ENCODE measurements at places on chromosomes 12 and 14. TPM values are rescaled to one million over a fixed set of nuclear protein-coding genes. Genes with fewer than 3 reads are reported as not detected.
A peak's percentile ranks its signal among the peaks of the same experiment; 100 is the strongest.

DNA sequence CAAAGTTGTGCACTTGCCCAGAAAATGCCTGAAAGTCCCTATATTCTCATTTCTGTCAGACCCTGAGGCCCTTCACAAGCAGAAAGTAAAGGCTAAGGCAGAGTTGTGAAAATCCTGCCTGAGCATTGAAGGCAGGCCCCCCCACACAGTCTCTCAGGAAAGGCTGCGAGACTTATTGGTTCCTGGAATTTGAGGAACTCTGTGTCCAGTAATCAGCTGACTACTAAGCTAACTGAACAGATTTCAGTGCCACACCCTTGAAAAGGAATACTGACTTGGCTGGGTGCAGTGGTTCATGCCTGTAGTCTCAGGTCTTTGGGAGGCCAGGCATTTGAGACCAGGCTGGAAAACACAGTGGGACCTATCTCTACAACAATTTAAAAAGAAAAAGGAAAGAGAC lies 21.1 kb upstream of the PPP2R5E start:
- no peak for DNase-seq
- H3K4me1 ChIP-seq: no peaks in the 10 kb centered on the region
- H3K4me3 ChIP-seq: no peak overlapping the region
- H3K27me3 ChIP-seq: peaks cover 29% of the 10 kb centered on the region

GRCh38 chr12:87142342-87142741 lies 886.2 kb upstream of the MGAT4C start:
- no peaks in the 10 kb centered on the region for H3K27me3 ChIP-seq
- no peak overlapping the region for H3K4me3 ChIP-seq
- no peak overlapping the region for H3K27ac ChIP-seq
- H3K4me1 ChIP-seq: no peaks in the 10 kb centered on the region
- no peaks in the 10 kb centered on the region for H3K36me3 ChIP-seq
- DNase-seq: no peak

The MBIP gene
- total RNA-seq: 21.3 TPM

GRCh38 chr14:99427632-99428300 lies 52.9 kb downstream of the SETD3 start:
- H3K27ac ChIP-seq: no peak overlapping the region
- no peak for DNase-seq
- peaks cover 45% of the 10 kb centered on the region for H3K36me3 ChIP-seq
- no peaks in the 10 kb centered on the region for H3K27me3 ChIP-seq
- no peak overlapping the region for H3K4me3 ChIP-seq
- H3K4me1 ChIP-seq: peaks cover 2% of the 10 kb centered on the region

DNA sequence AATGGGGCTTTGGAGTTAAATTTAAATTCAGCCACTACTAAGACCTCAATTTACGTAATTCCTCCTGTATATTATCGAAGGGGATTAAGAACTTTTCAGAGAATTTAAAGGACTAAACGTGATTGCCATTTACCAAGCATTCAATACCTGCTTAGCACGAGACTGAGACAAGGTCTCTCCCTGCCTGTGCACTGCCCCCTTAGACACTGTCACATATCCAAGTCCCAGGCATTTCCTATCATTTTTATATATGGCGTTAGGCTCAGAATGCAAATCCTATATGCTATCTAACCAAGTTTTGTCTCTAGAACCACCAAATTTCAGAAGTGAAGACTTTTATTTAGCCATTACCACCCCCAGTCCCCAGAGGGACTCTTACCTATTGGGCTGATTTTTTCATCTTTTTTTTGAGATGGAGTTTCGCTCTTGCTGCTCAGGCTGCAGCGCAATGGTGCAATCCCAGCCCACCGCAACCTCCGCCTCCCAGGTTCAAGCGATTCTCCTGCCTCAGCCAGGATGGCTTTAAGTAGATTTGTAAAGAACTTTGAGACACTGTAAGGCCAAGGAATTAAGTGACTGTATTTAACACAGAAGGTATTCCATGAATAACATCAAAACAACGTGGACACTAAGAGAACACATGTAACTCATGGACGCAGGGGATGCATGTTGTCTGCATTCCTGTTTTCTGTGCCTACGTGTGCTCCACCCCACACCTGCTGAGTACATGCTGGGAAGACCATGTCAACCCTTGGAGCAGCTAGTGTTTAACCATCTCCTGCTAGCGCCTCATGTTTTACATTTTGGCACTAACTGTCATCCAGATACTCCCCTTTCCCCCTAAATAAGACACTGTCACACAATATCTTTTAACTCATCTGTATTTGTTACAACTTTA lies 6.4 kb downstream of the HSP90AA1 start:
- no peak for DNase-seq
- H3K4me1 ChIP-seq: peaks cover 52% of the 10 kb centered on the region
- H3K36me3 ChIP-seq: peaks cover 70% of the 10 kb centered on the region
- H3K4me3 ChIP-seq: no peak overlapping the region

GRCh38 chr14:69716478-69717187 lies 50.3 kb upstream of the SRSF5 start:
- H3K36me3 ChIP-seq: peaks cover 30% of the 10 kb centered on the region
- peak overlapping the region; percentile 45 for H3K4me3 ChIP-seq
- peaks cover 72% of the 10 kb centered on the region for H3K4me1 ChIP-seq
- H3K27me3 ChIP-seq: no peaks in the 10 kb centered on the region

GRCh38 chr12:5369298-5369697 lies 62.6 kb upstream of the NTF3 start:
- no peaks in the 10 kb centered on the region for H3K36me3 ChIP-seq
- no peak overlapping the region for H3K27ac ChIP-seq
- H3K27me3 ChIP-seq: no peaks in the 10 kb centered on the region
- no peaks in the 10 kb centered on the region for H3K4me1 ChIP-seq
- no peak for DNase-seq

The RNASE13 gene
- total RNA-seq: not detected

DNA sequence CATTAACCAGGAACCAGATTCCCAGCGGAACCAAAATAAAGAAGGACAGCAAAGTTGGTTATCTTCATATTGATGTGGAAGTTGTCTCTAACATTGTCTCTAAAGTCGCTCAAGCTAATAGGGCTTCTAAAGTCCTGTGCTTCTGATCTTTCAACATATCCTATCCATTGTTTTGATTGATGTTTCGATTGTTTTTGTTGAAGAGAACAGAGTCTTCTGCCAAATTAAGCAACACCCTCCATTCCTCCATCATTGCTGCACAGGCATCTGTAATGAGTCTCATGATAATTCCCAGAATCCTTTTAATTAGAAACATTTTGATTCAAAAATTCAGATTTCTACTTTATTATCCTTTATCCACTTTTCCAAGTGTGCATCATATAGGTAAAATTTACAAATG lies 71.6 kb upstream of the AVPR1A start:
- no peaks in the 10 kb centered on the region for H3K27me3 ChIP-seq
- no peak overlapping the region for H3K4me3 ChIP-seq
- no peak overlapping the region for H3K27ac ChIP-seq
- no peaks in the 10 kb centered on the region for H3K4me1 ChIP-seq
- DNase-seq: no peak

- peaks cover 22% of the 10 kb centered on the region for H3K4me1 ChIP-seq
- H3K27me3 ChIP-seq: no peaks in the 10 kb centered on the region
- H3K27ac ChIP-seq: no peak overlapping the region
- DNase-seq: peak; percentile 25
Measured at GRCh38 chr12:131087991-131088700, 134.4 kb downstream of the ADGRD1 start.

DNA sequence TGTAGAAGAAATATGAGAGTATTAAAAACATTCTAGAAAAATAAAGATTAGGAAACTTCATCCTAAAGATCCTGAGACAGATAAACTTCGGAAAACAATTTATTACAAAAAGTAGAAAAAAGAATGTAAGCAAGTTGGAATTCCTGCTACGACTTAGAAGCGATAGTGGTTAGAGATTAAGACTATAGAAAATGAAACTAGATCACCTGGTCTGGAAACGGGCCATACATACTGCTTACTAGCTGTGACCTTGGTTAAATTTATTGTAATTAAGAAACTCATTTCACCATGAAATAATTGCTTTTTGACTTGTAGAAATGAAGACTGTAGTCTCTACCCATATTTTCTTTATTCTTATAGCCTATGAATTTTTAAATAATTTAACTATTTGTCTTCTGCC lies 614.1 kb downstream of the SLC16A7 start:
- no peak overlapping the region for H3K27ac ChIP-seq
- no peaks in the 10 kb centered on the region for H3K36me3 ChIP-seq
- no peaks in the 10 kb centered on the region for H3K27me3 ChIP-seq
- H3K4me1 ChIP-seq: no peaks in the 10 kb centered on the region
- H3K4me3 ChIP-seq: no peak overlapping the region

DNA sequence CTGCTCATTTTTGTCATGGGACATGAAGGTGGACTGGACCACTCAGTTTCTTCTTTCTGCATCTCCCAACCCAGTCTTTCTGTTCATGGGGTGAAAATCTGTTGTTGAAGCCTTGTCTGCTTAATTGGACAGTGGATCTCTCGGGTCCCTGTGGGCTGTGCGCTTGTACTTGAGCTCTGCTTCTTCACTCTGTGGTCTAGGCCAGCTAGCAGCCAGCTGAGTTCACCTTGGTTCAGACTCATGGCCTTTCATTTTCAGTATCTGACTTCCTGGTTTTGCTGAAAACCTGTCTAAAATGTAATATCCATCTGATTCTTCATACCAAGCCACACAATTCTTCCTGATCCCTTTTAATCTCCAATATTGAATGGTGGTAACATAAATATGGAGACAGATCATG lies 117.2 kb downstream of the LRRK2 start:
- no peak overlapping the region for H3K4me3 ChIP-seq
- DNase-seq: no peak
- no peaks in the 10 kb centered on the region for H3K4me1 ChIP-seq
- peaks cover 1% of the 10 kb centered on the region for H3K36me3 ChIP-seq
- H3K27ac ChIP-seq: no peak overlapping the region

- peaks cover 3% of the 10 kb centered on the region for H3K4me1 ChIP-seq
- H3K27ac ChIP-seq: no peak overlapping the region
- H3K4me3 ChIP-seq: no peak overlapping the region
- H3K27me3 ChIP-seq: no peaks in the 10 kb centered on the region
- H3K36me3 ChIP-seq: peaks cover 3% of the 10 kb centered on the region
- no peak for DNase-seq
Measured at GRCh38 chr12:89574736-89575208, 48.9 kb upstream of the POC1B start.

DNA sequence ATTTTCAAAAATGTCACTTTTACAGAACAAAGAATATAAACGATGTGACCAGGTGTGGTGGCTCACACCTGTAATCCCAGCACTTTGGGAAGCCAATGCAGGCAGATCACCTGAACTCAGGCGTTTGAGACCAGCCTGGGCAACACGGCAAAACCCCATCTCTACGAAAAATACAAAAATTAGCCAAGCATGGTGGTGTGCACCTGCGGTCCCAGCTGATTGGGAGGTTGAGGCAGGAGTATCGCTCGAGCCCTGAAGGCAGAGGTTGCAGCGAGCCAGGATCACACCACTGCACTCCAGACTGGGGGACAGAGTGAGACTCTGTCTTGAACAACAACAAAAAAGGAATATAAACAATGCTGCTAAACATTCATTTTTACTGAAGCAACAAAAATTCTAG lies 15.2 kb downstream of the HEATR5A start:
- H3K27ac ChIP-seq: no peak overlapping the region
- peaks cover 7% of the 10 kb centered on the region for H3K36me3 ChIP-seq
- H3K4me3 ChIP-seq: no peak overlapping the region
- H3K27me3 ChIP-seq: no peaks in the 10 kb centered on the region
- H3K4me1 ChIP-seq: peaks cover 7% of the 10 kb centered on the region
